Daoy (cell line): ENCODE measurements at places on chromosomes 5 and 9. TPM values are rescaled to one million over a fixed set of nuclear protein-coding genes. Genes with fewer than 3 reads are reported as not detected.

The AHRR gene
- total RNA-seq, result 15.3 and 26.0 TPM in 2 replicates

The TMEM232 gene
- total RNA-seq, result not detected in 2 replicates

The ENHO gene
- total RNA-seq, result 0.24 and 1.9 TPM in 2 replicates

The PPP1R26 gene
- 33.2 and 33.5 TPM in 2 replicates for total RNA-seq

The MZB1 gene
- not detected in 2 replicates for total RNA-seq

The SLC36A3 gene
- not detected in 2 replicates for total RNA-seq

DNA sequence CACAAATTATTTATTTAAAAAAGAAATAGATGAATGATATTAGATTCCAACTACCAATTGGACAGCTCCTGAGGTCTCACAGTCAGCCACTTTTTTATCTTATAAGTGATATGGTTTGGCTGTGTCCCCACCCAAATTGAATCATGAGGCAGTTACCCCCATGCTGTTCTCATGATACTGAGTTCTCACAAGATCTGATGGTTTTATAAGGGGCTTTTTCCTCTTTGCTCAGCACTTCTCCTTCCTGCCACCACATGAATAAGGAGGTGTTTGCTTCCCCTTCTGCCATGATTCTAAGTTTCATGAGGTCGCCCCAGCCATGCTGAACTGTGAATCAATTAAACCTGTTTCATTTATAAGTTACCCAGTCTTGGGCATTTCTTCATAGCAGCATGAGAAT is 12.9 kb downstream of the NLN start:
- DNase-seq, result no peak

DNA sequence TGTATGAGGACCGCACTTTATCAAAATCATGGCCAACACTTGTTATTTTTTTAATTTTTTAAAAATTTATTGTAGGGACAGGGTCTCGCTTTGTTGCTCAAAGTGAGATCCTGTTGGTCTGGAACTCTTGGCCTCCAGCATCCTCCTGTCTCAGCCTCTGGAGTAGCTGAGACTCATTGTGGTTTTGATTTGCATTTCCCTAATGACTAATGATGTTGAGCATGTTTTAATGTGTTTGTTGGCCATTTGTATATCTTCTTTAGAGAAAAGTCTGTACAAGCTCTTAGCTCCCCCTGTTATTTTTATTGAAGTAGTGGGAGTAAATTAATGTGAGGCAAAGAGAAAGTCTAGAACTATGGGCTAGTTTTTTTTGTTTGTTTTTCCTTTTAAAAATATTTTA is 1.6 kb upstream of the RPS6 start:
- no peak for DNase-seq

GRCh38 chr9:19879062-19879461 is 90.2 kb upstream of the SLC24A2 start:
- no peak for DNase-seq

GRCh38 chr5:32156635-32157034 is 17.5 kb downstream of the GOLPH3 start:
- DNase-seq, result peak; percentile 3

- DNase-seq, result peak; percentile 98
These were observed 50.4 kb downstream of the USP20 start for GRCh38 chr9:129885670-129886106.

- no peak for DNase-seq
These were observed 19.2 kb upstream of the EXOC3 start for GRCh38 chr5:423626-424261.

GRCh38 chr9:86079421-86079831 is 19.9 kb downstream of the GOLM1 start:
- no peak for DNase-seq

DNA sequence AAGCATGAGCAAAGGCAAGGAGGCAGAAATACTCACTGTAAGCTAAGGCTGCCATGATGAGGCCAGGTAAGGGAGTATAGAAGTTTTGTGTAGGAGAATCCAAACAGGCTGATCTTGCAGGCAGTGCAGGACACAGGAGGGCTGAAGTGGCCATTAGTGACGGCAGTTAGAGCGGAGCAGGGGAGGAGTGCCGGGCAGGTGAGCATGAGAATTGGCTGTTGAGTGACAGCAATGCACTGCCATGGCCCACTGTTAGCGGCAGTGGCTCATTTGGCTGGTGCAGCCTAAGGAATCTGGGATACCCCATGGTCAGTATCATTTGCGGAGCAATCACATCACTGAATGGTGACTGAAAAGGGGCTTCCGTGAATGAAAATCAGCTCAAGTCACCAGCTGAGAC is 22.8 kb downstream of the RGS3 start:
- no peak for DNase-seq
